ENCODE measurements at places on chromosomes 3 and 15.

- no peak for DNase-seq
Observed at GRCh38 chr3:176362191-176362731, 835.0 kb downstream of the TBL1XR1 start.

- no peak for DNase-seq
Observed at GRCh38 chr15:60593170-60593478, 114.2 kb upstream of the ICE2 start.

DNA sequence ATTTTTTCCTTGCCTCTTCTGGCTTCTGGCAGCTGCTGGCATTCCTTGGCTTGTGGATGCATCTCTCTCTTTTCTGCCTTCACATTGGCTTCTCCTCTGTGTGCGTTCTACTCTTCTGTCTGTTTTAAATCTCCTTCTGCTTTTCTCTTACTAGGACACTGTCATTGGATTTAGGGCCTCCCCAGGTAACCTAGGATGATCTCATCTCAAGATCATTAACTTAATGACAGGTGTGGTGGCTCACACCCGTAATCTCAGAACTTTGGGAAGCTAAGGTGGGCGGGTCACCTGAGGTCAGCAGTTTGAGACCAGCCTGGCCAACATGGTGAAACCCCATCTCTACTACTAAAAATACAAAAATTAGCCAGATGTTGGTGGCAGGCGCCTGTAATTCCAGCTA, 40.9 kb upstream of the ULK4 start:
- DNase-seq, result no peak

DNA sequence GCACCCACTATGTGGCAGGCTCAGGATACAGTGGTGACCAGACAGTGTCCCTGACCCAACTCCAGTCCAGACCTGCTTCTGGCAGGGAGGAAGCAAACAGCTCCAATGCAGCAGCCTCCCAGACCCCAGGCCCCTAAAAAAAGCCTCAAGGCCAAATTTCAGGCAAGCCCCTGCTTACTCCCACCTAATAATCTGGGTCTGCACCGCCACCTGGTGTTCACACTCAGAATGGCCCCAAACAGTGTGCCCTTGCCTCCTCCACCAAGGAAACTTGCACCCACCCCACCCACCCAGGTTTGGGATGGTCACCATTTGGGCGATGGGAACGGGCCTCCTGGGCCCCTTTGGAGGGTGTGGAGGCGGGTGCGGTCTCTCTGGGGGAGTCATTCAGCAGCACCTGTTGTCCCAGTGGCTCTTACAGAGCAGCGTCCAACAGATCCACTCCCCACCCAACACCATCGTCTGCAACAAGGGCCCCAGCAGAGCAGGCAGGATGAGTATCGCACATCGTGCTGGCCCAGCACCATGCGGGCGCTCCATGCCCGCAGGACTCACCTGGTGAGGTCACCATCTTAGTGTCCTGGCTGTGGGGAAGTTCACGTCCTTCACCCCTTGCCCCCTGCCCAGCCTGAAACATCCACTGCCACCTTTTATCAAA, 17.3 kb downstream of the C3orf18 start:
- no peak for DNase-seq

GRCh38 chr3:32376115-32376514, 15.5 kb upstream of the CMTM7 start:
- DNase-seq, result no peak

DNA sequence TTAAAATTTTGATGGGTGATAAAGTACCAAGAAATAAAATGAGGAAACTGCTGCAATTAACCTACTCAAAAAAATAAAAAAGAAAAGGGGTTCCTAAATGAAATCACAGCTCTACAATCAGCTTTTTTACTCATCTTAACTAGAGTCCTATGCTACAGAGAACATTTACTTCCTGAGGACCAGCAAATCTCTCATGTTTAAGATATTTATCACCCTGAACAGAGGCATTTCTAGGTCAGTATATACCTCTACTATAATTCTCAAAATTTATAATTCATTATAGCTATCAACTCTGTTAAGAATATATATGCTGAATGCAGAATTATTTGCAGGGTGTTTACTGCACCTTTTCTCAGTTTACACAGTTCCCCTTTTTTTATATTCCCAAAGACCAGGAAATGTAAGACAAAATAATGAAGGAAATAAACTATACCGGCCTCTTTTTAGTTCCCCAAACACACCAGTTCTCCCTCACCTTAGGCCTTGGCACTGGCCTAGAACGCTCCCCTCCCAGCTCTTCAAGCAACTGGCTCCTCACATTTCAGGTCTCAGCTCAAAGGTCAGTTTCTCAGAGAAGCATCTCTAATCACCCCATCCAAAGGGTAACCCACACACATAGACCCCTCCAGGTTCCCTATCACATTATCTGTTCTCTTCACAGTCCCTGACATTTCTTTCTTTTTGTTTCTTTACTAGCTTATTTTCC, 71.1 kb downstream of the LRRFIP2 start:
- no peak for DNase-seq
